Activated CD4-positive, alpha-beta T cell treated with anti-CD3 and anti-CD28 coated beads for 48 hours (primary cell): ENCODE measurements at places on chromosomes 12 and 14.

- DNase-seq, result no peak
Measured at GRCh38 chr14:57277062-57277461, 8.3 kb downstream of the AP5M1 start.

- peak; percentile 83 for DNase-seq
Measured at GRCh38 chr12:47904713-47905709, at the start of gene VDR. Gene VDR, minus strand, starts transcription at chr12:47904994. Its CDS starts 25,881 bp downstream, at chr12:47879113.

DNA sequence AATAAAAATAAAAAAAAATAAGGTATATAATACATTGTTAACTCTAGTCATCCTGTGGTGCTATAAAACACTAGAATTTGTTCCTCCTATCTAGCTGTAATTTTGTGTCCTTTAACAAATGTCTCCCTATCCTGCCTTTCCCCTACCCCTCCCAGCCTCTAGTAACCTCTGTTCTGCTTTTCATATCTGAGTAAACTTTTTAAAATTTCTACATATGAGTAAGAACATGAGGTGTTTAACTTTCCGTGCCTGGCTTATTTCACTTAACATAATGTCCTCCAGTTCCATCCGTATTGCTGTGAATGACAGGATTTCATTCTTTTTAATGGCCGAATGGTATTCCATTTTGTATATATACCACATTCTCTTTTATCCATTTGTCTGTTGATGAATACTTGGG is 71.3 kb upstream of the GNG2 start:
- DNase-seq, result no peak

DNA sequence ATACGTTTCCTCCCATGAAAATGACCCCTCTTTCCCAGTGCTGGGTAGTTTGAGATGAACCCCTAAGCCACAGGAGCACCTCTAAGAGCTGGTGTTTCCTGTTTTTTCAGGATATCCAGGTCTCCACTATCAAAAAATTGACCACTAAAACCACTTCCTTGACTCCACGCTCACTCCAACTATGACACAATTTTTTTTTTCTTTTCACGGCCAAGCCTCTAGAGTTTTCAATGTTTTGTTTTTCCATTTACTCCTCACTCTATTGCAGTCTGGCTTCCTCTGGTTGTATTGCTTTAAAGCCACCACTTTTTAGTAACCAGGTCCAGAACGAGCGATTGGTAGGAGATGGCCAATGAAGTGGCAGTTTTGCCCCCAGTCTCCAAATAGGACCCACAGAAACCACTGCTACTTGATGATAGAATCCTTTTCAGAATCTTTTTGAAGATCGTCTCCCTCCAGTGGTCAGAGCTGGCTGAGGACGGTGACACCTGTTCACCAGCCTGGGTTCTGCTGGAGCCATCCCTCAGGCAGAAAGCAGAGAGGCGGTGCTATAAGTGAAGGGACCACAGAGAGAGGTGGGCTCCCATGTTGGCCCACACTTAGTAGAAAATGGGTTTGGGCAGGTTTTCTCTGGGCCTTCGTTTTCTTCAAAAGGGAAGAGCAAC is 454.4 kb downstream of the VRK1 start:
- no peak for DNase-seq

- DNase-seq, result no peak
Measured at GRCh38 chr14:45467023-45467422, 214.0 kb upstream of the MIS18BP1 start.

GRCh38 chr14:72075649-72076334 is 143.6 kb downstream of the RGS6 start:
- no peak for DNase-seq

GRCh38 chr12:13277293-13277692 is 80.8 kb downstream of the EMP1 start:
- DNase-seq, result no peak
